ENCODE measurements at places on chromosomes 6 and 20. TPM values are rescaled to one million over a fixed set of nuclear protein-coding genes. Genes with fewer than 3 reads are reported as not detected.

The RPP21 gene
- total RNA-seq, result 46.5 TPM

The FILIP1 gene
- not detected for total RNA-seq

The TMC2 gene
- not detected for total RNA-seq

The COL12A1 gene
- 0.16 TPM for total RNA-seq

The KCNQ2 gene
- total RNA-seq, result 0.19 TPM

The TRIM10 gene
- not detected for total RNA-seq

The CST5 gene
- total RNA-seq, result not detected

The MED23 gene
- total RNA-seq, result 20.8 TPM

The LGSN gene
- total RNA-seq, result not detected

The PGC gene
- not detected for total RNA-seq

The CNBD2 gene
- total RNA-seq, result 3.6 TPM

The CLVS2 gene
- not detected for total RNA-seq

The LAMA2 gene
- total RNA-seq, result 2.0 TPM

The MSH5 gene
- total RNA-seq, result 48.1 TPM

The PTPRT gene
- not detected for total RNA-seq

The ITPA gene
- 74.0 TPM for total RNA-seq

The MUC22 gene
- total RNA-seq, result not detected

The RNF146 gene
- 13.1 TPM for total RNA-seq

The TBC1D32 gene
- 6.7 TPM for total RNA-seq

The FBXO5 gene
- total RNA-seq, result 51.4 TPM

The CTAGE9 gene
- not detected for total RNA-seq

The FUT9 gene
- total RNA-seq, result not detected

The PTGIS gene
- 0.04 TPM for total RNA-seq

The NRN1 gene
- total RNA-seq, result 10.6 TPM

The GPANK1 gene
- 37.0 TPM for total RNA-seq

The MATN4 gene
- total RNA-seq, result 1.1 TPM

The MYL9 gene
- 0.12 TPM for total RNA-seq

The CST9 gene
- not detected for total RNA-seq

The ADTRP gene
- total RNA-seq, result 31.5 TPM
